B cell (primary cell): ENCODE measurements at places on chromosomes 16 and 17.

- H3K4me3 ChIP-seq, result no peak overlapping the region
- H3K36me3 ChIP-seq, result no peaks in the 10 kb centered on the region
- H3K27me3 ChIP-seq, result no peaks in the 10 kb centered on the region
These were observed 6.2 kb downstream of the NT5M start for GRCh38 chr17:17309356-17309755.

DNA sequence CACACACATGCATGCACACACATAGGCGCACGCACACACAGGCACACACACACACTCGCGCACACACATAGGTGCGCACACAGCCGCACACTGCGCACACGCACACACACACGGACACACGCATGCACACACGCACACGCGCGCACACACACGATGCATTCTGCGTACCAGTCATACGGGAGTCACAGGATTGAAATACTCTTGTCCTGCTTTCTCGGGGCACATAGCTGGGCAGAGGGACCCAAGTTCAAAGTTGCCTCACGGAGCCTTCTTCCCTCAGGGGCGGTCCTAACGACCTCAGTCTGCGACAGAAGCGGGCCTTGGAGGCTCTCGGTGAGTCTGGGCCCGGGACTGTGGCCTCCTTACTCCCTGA lies 56.0 kb downstream of the MRM1 start:
- no peak overlapping the region for H3K4me3 ChIP-seq
- DNase-seq, result no peak
- H3K27ac ChIP-seq, result no peak overlapping the region
- peaks cover 12% of the 10 kb centered on the region for H3K4me1 ChIP-seq
- H3K36me3 ChIP-seq, result no peaks in the 10 kb centered on the region

DNA sequence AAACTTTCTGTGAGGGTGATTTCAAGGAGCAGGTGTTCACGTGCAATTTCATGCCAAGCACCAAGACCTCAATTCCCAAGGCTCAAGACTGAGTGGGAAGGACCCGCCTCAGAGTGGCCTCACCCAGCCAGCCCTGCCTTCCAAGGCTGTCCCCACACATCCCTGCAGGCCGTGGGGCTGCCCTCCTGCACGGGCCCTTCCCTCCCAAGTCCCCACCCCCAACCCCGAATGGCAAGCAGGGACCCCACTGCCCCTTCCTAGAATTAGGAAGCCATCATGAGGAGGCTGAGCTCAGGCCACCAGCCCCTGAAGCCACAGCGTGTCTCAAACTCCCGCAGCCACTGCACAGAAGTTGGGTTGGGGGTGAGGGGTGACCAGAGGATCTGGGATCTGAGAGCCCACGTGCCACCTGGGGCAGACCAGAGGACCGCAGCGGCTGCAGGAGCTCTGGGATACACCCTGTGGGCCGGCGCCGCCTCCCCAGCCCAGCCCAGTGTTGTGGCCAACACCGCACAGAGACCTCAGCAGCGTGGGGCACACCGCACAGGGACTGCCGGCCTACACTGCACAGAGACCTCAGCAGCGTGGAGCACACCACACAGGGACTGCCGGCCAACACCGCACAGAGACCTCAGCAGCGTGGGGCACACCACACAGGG lies 20.7 kb downstream of the GNPTG start:
- DNase-seq, result no peak
- H3K4me1 ChIP-seq, result no peaks in the 10 kb centered on the region
- no peak overlapping the region for H3K4me3 ChIP-seq
- H3K27me3 ChIP-seq, result no peaks in the 10 kb centered on the region
- H3K36me3 ChIP-seq, result peaks cover 27% of the 10 kb centered on the region
- no peak overlapping the region for H3K27ac ChIP-seq

GRCh38 chr17:28612531-28612930 lies 1.5 kb downstream of the RSKR start:
- H3K36me3 ChIP-seq, result peaks cover 6% of the 10 kb centered on the region
- no peak overlapping the region for H3K4me3 ChIP-seq
- peak overlapping the region; percentile 46 for H3K27ac ChIP-seq
- H3K27me3 ChIP-seq, result no peaks in the 10 kb centered on the region
- DNase-seq, result peak; percentile 26
- peaks cover 22% of the 10 kb centered on the region for H3K4me1 ChIP-seq

GRCh38 chr17:27455914-27456680 lies at the start of gene KSR1:
KSR1 (plus strand) TSS chr17:27456448; CDS start chr17:27456644, 196 bp downstream.
- peak within 1 kb of the TSS; percentile 60 for H3K4me3 ChIP-seq
- no peak within 1 kb of the TSS for H3K27ac ChIP-seq
- H3K27me3 ChIP-seq, result no peaks in the 10 kb centered on the region
- peaks cover 23% of the 10 kb centered on the region for H3K4me1 ChIP-seq
- DNase-seq, result peak; percentile 89
- no peaks in the 10 kb centered on the region for H3K36me3 ChIP-seq

GRCh38 chr17:7838090-7839075 lies 4.4 kb downstream of the KDM6B start:
- H3K27me3 ChIP-seq, result no peaks in the 10 kb centered on the region
- no peaks in the 10 kb centered on the region for H3K36me3 ChIP-seq
- peak; percentile 62 for DNase-seq
- peaks cover 76% of the 10 kb centered on the region for H3K4me1 ChIP-seq
- H3K27ac ChIP-seq, result peak overlapping the region; percentile 100

- peak overlapping the region; percentile 74 for H3K4me3 ChIP-seq
- H3K27me3 ChIP-seq, result no peaks in the 10 kb centered on the region
- DNase-seq, result peak; percentile 51
- H3K4me1 ChIP-seq, result peaks cover 63% of the 10 kb centered on the region
These were observed 946 bp downstream of the STUB1 start for GRCh38 chr16:680967-681745.

DNA sequence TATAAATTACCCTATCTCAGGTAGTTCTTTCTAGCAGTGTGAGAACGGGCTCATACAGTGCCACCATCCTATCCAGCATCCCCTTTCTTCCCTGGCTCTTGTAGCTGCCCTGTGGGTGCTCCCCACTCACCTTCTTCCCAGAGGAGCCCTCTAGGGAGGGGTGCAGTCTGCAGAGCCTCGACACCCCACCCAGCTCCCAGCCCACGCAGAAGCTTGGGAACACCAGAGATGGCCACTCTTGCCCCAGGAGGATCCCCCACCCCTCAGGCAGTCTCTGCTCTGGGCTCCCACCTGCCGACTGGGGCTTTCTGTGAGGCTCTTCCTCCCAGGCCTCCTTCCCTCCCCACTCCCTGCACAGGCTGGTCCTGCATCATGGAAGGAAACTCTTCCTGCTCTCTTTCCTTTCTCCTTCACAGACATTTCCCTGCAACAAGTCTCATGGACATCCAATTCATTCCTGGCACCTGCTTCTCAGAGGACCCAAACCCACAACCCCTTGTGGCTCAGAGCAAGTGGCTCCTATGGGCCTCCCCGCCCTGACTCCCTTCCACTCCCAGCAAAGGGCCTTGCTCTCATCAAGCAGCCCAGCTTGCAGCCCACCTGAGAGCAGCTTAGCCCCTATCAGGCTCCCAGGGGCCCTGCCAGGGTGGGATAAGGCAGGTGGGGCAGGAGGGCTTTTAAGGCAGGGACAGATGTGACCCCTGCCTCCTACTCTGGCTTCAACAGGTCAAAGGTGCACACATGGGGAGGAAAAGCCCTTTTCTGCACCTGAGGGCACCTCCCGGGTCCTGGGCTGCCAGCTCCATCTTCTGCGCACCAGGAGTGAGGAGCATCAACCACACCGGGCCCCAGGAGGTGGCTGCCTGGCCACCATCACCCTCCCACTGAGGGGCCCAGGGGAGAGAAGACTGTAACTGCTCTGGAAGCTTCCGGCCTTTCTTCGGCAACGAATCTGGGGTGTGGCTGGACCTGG lies 263.8 kb upstream of the TNRC6C start:
- peaks cover 18% of the 10 kb centered on the region for H3K27me3 ChIP-seq
- no peak for DNase-seq
- H3K27ac ChIP-seq, result no peak overlapping the region

DNA sequence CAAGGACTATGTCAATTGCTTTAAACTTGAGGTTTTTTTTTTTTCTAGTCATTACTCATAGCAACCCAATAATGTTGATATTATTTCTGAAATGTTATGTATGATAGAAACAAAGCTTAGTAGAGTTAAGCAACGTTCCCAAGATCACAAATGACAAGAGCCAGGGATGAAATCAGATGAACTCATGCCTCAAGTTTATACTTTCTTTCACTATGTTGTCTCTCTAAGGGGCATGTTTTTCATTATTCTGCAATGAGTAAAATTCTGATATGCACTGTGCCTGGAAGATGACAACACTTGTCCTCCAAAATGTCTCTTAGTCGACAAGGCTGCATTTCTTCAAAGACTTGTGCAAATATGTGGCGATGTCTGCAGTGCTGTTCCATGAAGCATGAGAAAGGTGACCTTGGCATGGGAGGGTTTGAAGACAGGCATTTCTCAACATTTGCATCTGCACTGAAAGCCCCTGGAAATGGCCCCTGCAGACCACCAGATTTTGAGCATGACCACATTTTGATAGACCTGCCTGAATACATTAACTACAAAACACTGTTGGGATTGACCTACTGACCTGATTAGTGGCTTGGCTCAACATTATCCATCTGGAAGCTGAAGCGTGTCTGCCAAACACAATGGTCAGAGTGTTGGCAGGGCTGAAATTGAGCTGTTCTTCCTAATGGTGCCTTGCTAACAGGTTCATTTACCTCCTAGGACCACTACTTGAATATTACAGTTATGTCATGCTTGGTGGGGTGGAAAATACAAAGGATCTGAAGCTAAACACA lies 1027.5 kb downstream of the CDH11 start:
- no peaks in the 10 kb centered on the region for H3K4me1 ChIP-seq
- H3K36me3 ChIP-seq, result no peaks in the 10 kb centered on the region

DNA sequence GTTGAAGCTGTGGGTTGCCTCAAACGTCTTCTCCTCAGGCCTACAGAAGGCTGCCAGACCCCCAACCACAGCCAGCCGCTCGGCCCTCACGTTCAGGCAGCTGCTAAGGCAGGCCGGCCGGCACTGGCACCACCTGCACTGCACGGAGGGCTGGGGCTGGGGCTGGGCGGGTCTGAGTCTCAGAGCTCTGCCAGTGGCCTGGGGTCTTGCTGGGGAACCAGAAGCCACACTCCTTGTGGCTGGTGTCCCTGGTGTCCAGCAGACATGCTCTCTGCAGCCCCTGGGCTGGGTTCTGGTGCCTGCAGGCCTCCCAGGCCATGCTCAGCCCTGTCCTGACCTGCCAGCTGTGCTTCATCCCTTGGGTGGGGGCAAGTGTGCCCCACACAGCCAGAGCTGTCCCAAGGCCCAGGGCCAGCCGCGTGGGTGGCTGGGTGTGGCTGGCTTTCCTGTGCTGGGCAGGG lies 42.0 kb downstream of the BAHCC1 start:
- no peaks in the 10 kb centered on the region for H3K27me3 ChIP-seq
- H3K4me3 ChIP-seq, result no peak overlapping the region
- peaks cover 8% of the 10 kb centered on the region for H3K4me1 ChIP-seq
- no peak overlapping the region for H3K27ac ChIP-seq

DNA sequence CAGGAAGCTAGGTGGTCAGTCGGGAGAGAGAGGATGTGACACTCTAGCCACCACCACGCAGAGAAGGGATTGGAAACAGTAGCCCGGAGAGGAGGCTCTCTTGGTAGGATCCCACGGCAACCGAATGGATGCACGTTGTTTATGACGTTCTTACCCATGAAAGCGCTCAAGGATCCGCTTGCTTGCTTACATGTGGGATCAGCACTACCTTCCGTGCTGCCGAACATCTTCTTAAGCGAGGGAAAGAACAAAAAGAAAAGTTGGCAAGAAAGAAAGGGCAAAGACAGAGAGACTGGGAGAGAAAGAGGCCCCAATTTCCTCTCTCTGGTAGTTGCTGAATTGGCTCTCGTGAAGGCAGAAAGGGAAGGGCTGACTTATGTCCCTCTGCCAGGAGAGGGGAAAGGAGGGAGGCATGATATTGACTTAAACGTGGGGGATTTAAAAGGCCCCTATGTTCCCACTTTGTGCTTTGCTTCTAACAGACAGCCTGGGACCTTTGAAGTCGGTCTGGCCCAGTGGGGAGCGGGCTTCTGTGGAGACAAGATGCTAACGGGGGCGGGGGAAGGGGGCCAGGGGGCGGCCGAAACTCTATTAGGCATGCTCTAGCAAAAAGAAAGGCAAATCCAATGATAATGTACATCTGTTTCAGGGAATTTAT lies 35.4 kb downstream of the SNX20 start:
- H3K27me3 ChIP-seq, result no peaks in the 10 kb centered on the region
- no peak overlapping the region for H3K4me3 ChIP-seq
- DNase-seq, result no peak
- H3K27ac ChIP-seq, result no peak overlapping the region
- no peaks in the 10 kb centered on the region for H3K36me3 ChIP-seq
- H3K4me1 ChIP-seq, result no peaks in the 10 kb centered on the region

- peaks cover 53% of the 10 kb centered on the region for H3K36me3 ChIP-seq
- peak overlapping the region; percentile 98 for H3K4me3 ChIP-seq
- H3K27ac ChIP-seq, result peak overlapping the region; percentile 99
- DNase-seq, result no peak
- peaks cover 46% of the 10 kb centered on the region for H3K4me1 ChIP-seq
These were observed 1.5 kb downstream of the CYBA start for GRCh38 chr16:88649195-88649923.

- H3K36me3 ChIP-seq, result no peaks in the 10 kb centered on the region
- H3K27ac ChIP-seq, result no peak overlapping the region
- H3K4me1 ChIP-seq, result no peaks in the 10 kb centered on the region
These were observed 454.5 kb upstream of the HSBP1 start for GRCh38 chr16:83353241-83353640.

DNA sequence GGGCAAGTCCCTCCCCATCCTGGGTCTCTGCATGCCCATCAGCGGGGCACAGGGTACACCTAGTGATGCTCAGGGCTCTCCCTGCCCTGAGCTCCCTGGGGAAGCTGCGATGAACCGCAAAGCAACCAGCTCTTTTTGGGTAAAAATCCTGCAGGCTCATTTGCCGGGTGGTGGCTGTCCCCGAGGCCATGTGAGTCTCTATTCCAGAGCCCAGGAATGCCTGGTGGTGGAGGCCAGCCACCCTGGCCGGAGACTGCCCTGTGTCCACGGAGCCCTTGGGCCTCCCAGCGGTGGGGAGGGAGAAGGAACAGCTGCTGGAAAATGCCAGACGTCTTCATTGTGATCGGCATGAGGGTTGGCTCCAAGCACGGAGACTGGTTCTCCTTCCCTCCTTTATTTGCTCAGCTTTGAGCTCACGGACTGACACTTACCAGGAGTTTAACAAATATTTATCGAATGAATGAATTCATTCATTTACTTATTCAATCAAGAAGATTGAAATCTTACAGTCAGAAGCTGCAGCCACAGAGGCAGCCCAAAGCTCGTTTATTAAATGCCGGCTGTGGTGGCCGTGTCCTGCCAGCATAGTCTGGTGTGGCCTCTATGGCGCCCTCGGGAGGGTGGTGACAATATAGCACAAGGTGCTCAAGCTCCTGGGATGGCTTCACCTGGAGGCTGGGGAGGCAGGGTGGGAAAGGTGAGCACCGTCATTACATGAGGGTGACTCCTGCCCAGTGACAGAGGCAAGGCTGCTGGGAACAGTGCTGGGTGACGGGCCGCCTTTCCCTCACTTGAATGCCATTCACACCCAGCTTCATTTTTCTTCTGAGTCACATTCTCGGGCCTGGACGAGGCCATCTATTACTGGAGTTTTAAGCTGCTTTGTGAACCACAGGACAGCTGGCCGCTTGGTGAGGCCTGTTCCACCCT lies 31.1 kb upstream of the JPH3 start:
- H3K4me1 ChIP-seq, result no peaks in the 10 kb centered on the region
- H3K36me3 ChIP-seq, result no peaks in the 10 kb centered on the region
- DNase-seq, result no peak
- H3K27me3 ChIP-seq, result no peaks in the 10 kb centered on the region
- H3K27ac ChIP-seq, result no peak overlapping the region
- H3K4me3 ChIP-seq, result no peak overlapping the region
